ENCODE measurements at places on chromosomes 5 and 9. TPM values are rescaled to one million over a fixed set of nuclear protein-coding genes. Genes with fewer than 3 reads are reported as not detected.

GRCh38 chr5:1668141-1668721, 131.4 kb downstream of the MRPL36 start:
- DNase-seq: no peak

- peak; percentile 95 for DNase-seq
Observed at GRCh38 chr5:2756211-2757152, 5.0 kb upstream of the IRX2 start.

GRCh38 chr9:68981789-68982188, 32.1 kb downstream of the PRKACG start:
- no peak for DNase-seq

Gene ALDOB
- not detected for total RNA-seq

Data from GM23248 (cell line).